Mammary epithelial cell (primary cell): ENCODE measurements at places on chromosomes 7 and 10. TPM values are rescaled to one million over a fixed set of nuclear protein-coding genes. Genes with fewer than 3 reads are reported as not detected.

Gene GDF2
- not detected in 2 replicates for total RNA-seq

Gene SPDYE9
- total RNA-seq: not detected in 2 replicates

Gene AKR1B15
- not detected for total RNA-seq

Gene ABCC2
- 0.66 and 0.75 TPM in 2 replicates for total RNA-seq

Gene LLCFC1
- not detected in 2 replicates for total RNA-seq

Gene CHAT
- not detected in 2 replicates for total RNA-seq

Gene GBX1
- not detected for total RNA-seq

Gene LEP
- 1.0 TPM for total RNA-seq

Gene GIMAP1
- not detected for total RNA-seq

Gene NEUROG3
- not detected in 2 replicates for total RNA-seq

Gene SFRP5
- not detected for total RNA-seq

Gene MRLN
- not detected in 2 replicates for total RNA-seq

Gene CLCN1
- under 0.01 TPM for total RNA-seq

Gene NAT16
- not detected in 2 replicates for total RNA-seq

Gene AGAP9
- 1.2 TPM for total RNA-seq

Gene SNCG
- total RNA-seq: 19.3 and 25.7 TPM in 2 replicates

Gene GNGT1
- total RNA-seq: not detected in 2 replicates

Gene GRM8
- not detected for total RNA-seq

Gene NUTM2B
- 0.47 and 0.51 TPM in 2 replicates for total RNA-seq

Gene AKR1C8
- not detected in 2 replicates for total RNA-seq

Gene ZSWIM8
- 62.5 TPM for total RNA-seq

Gene UPK3B
- total RNA-seq: 0.67 TPM

Gene LIPF
- total RNA-seq: not detected in 2 replicates

Gene OGDHL
- total RNA-seq: 0.33 TPM

Gene PPP1R9A
- total RNA-seq: 1.7 TPM

Gene FBXL13
- total RNA-seq: 1.3 TPM

Gene FKBP9
- 129 and 141 TPM in 2 replicates for total RNA-seq

Gene LIPK
- not detected in 2 replicates for total RNA-seq

Gene GNG11
- under 0.01 TPM for total RNA-seq

Gene ARMH3
- total RNA-seq: 17.3 and 23.2 TPM in 2 replicates

Gene SLC25A13
- 33.7 TPM for total RNA-seq

Gene PIK3CG
- total RNA-seq: not detected in 2 replicates

Gene ASIC3
- total RNA-seq: 1.8 and 4.5 TPM in 2 replicates

Gene PON1
- not detected in 2 replicates for total RNA-seq

Gene CLDN3
- total RNA-seq: not detected in 2 replicates

Gene CDK1
- total RNA-seq: 22.0 and 49.3 TPM in 2 replicates

Gene VSTM2A
- total RNA-seq: not detected

Gene NME8
- not detected for total RNA-seq

Gene PRDX3
- 84.6 and 96.6 TPM in 2 replicates for total RNA-seq

Gene EIF4H
- 252 TPM for total RNA-seq

Gene SSC4D
- total RNA-seq: 1.3 TPM

Gene ZNF746
- total RNA-seq: 34.3 TPM

Gene EVX1
- total RNA-seq: not detected in 2 replicates

Gene SLC13A1
- total RNA-seq: not detected

Gene PRSS37
- total RNA-seq: not detected in 2 replicates

Gene RASA4B
- 0.67 TPM for total RNA-seq
